ENCODE measurements at places on chromosomes 11 and 22.

DNA sequence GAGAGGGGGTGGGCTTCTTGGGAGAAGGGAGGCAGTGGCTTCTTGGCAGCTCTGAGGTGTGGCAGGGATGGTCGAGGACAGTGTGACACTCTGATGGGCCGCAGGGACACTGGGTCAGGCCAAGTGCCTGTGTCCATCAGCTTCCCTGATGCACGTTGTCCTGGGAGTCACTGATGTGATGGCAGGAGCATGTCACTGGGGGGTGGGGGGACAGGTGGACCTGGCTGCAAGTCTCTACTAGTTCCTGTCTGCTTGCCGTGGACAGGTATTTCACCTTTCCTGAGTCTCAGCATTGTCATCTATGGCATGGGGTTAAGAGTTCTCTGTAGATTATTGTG, 592.9 kb downstream of the TBC1D22A start:
- DNase-seq, result no peak

DNA sequence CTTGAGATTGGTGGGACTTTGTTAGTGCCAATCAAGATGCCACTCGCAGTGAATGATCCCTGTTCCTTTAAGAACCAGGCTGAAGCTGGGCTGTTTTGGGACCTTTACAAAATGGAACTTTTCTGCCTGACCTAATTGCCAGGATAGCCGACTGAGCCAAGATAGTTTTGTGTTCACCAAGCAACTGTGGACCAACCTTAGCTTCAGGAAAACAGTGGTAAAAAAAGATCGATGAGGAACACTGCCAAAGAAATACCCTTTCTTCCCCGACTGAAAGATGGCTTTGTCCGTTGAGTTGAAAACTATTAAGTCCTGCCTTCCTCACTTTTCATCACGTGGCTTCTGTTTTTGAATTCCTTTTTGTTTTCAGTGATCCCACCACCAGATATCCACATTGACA, 157.9 kb upstream of the SORL1-AS1 start:
- no peak for DNase-seq

GRCh38 chr22:37090920-37091695, 18.4 kb downstream of the TMPRSS6 start:
- no peak for DNase-seq

- DNase-seq, result no peak
Measured at GRCh38 chr11:44318369-44318768, 8.4 kb upstream of the ALX4 start.

DNA sequence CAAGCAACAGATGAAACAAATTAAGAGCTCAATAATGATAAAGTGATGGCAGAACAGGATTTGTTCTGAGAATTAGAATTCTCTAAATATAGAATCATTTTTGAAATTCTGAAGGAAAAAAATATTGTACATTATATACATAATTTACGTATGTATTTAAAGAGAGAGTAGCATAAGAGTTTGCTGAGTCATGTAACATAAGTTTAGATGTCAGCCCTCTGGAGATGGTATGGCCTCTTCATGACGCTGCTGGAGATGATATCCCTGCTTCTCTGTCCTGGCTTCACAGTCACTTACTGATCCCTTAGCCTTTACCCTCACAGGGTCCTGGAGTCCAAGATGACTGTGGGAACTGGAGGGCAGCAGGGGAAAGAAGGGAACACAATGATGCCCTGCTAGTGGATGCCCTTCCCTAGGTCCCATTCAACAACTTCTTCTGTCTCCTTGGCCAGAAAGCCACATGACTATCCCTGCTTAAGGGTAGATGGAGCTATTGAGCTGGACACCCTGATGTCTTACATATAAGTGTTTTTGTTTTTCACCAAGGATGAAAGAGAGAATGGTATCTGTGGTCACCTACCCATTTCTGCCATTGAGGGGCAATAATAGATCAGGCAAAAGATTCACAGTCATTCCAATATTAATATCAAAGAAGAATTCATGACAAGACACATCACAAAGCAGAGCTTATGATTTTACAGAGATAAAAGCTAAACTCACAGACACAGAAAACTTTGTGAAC, 753.1 kb downstream of the TBC1D22A start:
- DNase-seq, result no peak

DNA sequence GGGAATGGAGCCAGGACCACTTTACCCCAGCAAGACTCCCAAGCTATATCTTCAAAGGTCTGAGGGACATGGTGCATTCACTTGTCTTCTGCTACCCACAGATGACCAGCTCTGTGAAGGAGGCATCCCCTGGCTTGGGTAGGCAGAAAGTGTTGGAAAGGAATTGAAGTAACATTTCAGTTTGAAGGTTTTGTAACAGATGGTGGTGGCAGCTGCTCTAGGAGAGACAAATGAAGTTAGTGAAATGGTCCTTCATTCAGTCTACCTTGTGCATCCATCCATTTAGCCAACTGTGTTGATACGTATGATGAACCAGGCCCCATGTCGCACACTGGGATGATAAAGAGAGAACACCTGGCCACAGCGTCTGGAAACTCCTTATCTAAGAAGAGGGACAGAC, 140.5 kb downstream of the COMMD9 start:
- DNase-seq, result no peak

DNA sequence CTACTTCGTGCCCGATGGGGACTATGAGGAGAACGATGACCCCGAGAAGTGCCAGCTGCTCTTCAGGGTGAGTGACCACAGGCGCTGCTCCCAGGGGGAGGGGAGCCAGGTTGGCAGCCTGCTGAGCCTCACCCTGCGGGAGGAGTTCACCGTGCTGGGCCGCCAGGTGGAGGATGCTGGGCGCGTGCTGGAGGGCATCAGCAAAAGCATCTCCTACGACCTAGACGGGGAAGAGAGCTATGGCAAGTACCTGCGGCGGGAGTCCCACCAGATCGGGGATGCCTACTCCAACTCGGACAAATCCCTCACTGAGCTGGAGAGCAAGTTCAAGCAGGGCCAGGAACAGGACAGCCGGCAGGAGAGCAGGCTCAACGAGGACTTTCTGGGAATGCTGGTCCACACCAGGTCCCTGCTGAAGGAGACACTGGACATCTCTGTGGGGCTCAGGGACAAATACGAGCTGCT, 751 bp downstream of the FIBIN start:
- DNase-seq, result no peak

DNA sequence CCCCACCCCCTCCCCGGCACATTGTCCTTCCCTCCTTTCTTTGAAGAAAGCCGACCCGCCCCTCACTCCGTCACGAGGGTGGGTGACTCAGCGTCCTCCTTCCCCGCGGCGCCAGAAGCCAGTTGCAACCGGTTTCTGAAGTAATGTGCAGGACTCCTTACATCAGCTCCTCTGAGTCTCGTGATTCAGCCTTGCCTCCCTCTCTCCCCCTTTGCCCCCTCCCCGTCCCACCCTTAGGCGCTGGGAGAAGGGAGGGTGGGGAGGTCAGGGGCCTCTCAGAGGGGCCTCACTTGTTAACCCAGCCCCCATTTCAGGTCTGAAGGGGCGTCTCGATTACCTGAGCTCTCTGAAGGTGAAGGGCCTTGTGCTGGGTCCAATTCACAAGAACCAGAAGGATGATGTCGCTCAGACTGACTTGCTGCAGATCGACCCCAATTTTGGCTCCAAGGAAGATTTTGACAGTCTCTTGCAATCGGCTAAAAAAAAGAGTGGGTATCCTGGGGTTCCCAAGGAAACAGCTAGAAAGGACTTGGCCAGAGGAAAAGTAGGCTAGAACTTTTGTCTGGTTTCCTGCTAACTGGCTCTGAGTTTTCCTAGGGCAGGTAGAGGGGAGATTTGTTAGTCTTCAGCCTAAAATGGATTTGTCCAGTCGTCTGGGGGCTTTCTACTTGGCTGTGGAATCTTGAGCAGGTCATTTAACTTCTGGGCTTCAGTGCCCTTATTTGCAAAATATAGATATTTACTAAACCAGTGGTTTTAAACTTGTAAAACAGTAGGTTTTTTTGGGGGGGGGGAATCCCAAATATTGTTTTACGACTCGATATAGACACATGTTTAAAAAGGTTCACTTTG, 1.1 kb downstream of the SLC3A2 start:
- DNase-seq, result peak; percentile 92

DNA sequence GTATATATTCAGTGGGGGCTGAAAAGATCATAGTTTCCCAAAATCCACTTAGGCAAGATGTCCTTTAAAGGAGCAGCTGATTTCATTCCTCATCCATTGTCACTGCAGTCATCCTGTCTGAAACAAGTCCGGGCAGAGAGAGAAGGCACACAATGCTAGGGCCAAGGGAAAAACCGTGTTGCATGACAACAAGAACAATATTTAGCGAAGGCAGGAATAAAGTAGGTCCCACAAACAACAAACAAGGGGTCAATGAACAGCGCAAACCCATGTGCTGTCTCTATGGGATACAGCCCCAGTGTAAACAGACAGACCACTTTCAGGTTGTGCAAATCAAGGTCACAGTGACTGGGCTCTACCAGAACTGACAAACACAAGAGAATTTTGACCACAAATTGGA, 9.0 kb downstream of the PAMR1 start:
- no peak for DNase-seq

- no peak for DNase-seq
Measured at GRCh38 chr11:100174881-100175280, 512.2 kb upstream of the ARHGAP42 start.

DNA sequence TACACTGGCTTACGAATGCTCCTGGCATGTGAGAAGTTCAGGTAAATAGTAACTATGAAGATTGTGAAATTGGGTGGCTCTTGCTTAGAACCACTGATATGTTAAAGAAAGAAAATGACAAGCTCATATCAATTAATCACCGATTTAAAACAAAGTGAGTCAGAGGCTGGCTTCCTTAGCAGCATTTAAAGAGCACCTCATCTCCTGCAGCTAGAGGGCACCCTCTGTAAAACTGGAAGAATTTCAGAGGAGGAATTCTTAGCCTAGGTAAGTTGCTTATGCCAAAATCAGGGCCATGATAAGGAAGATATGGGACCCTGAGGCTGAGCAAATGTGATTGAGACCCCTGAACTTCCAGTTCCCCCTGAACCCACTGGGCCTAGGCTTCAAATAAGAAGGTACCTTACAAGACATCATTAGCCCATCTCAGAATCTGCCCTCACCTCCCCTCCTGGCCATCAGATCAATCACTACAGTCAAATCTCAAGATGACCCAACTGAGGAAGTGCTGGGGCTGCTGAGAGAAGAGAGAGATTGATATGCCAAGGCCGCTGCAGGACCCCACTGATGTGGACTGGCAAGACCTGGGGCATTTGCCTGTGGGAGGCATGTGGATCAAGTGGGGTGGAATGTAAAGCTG, 8.6 kb upstream of the CD3E start:
- DNase-seq, result peak; percentile 41

GRCh38 chr22:22753526-22754267, 109.3 kb downstream of the GGTLC2 start:
- peak; percentile 83 for DNase-seq

- DNase-seq, result no peak
Measured at GRCh38 chr11:109914809-109915653, 178.2 kb upstream of the ZC3H12C start.

- DNase-seq, result no peak
Measured at GRCh38 chr11:119103793-119104192, 2.1 kb upstream of the DPAGT1 start.

GRCh38 chr11:25396847-25397246, 900.0 kb downstream of the LUZP2 start:
- DNase-seq, result no peak

GRCh38 chr11:93128574-93128973, 69.2 kb downstream of the SLC36A4 start:
- DNase-seq, result no peak

DNA sequence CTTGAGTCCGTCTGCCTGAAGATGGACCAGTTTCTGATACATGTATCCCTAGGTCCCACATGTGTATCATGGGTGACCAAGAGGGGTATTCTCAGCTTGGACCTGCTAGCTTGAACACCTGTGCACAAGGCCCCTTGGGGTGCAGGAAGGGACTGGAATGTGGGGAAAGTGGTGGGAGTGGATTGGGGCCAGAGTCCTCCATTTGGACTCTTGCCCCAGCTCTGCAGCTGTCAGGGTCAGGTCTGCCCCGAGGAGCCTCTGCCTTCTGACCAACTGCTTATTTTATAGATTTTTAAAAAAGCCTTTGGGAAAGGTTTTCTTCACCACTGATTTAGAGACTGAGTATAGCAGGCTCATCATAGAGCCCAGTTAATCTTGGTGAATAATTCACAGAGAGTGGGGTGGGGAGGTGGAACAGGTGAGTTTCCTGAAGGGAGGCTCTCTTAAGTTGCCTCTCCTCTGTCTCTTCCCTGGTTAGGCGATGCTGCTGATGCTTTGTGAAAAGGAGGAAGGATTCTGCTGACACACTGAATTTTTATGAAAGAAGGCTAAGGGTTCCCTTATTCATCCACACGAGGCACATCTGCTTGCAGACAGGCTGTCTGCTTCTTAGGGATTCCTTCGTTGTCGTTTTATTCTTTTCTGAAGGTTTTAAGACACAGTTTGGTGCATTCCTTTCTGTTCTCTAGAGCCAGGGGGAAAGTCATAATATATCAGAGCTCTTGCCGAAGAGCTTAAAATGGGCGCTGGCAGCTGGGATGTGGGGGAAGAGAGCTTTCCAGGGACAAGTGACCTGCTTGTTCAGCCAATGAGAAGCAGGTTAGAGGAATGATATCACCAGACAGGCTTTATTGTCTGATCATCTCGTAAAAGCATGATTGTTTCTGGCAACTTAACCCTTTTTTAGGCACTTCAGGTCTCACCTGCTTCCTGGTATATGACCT, 19.9 kb downstream of the TRIM44 start:
- DNase-seq, result no peak

DNA sequence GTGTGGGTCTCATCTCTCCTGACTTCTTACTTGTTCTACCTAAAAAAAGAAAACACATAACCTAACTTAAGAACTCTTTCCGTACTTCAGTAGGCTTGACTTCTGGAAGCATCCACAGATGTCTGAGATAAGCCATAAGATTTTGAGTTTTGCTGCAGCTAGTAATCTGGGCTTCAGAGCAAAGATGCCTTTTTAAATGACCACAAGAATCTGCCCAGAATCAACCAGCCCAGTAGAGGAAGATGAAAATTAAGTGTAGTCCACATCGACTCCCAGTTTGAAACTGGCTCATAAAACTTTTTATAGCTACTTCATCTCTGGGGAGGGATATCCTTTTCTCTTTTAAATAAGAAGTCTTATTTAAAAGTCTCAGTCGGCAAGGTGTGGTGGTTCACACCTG, 10.7 kb downstream of the DENND5A start:
- no peak for DNase-seq

- no peak for DNase-seq
Measured at GRCh38 chr22:46537225-46537945, at the start of gene CELSR1. Gene CELSR1, minus strand, starts transcription at chr22:46537620. Its CDS starts 450 bp downstream, at chr22:46537170.

Measured in effector memory CD8-positive, alpha-beta T cell (primary cell).